ENCODE measurements at places on chromosomes 13 and 19.

- no peak for DNase-seq
Measured at GRCh38 chr19:17841371-17841809, 6.4 kb downstream of the JAK3 start.

DNA sequence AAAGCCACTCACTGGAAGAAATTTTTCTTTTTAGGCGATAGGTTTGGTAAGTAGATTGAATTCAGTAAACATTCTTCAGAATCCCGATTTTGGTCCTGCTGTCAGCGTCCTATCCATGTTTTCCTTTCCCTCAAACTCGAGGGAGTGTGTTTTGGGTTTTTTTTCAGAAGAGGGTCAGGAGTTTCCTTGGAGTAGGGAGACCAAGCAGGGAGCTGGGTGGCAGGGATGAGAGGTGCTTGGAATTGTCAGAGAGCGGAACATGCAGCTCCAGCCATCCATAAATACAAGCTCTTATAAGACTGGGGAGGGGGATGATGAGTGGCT is 1.6 kb upstream of the PCDH8 start:
- DNase-seq, result no peak

- no peak for DNase-seq
Measured at GRCh38 chr13:32048816-32049215, 17.2 kb downstream of the FRY start.

DNA sequence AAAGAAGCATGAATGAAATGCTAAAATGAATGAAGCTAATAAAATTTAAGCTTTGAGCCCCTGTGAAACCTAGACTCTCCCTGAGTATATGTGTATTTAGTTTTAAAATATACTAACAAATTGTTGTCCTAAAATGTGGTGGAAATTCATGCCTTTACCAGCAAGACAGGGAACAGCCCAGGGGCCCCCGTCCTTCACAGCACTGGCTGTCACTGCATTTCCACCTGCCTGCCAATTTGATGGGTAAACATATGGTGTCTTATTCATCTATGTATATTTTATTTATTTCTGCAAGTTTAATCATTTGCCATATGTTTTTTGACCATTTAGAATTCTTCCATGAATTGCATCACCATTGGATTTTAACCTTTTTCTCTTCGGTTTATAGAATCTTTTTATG is 463.7 kb upstream of the NBEA start:
- no peak for DNase-seq

GRCh38 chr19:10137751-10138682 is 18.3 kb upstream of the EIF3G start:
- no peak for DNase-seq

DNA sequence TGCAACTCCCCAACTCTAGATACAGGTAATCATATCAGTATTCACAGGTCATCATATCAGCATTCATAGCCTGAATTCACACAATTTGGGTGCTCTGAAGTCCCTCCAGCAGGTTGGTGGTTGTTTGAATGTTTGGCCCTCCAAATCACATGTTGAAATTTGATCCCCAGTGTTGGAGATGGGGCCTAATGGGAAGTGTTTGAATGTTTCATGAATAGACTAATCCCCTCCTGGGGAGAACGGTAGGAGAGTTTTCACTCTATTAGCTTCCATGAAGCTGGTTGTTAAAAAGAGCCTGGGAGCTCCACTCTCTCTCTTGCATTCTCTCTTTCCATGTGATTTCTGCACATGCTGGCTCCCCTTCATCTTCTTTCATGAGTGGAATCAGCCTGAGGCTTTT is 288.6 kb upstream of the PCDH9 start:
- no peak for DNase-seq

GRCh38 chr13:52984881-52985363 is 43.7 kb upstream of the OLFM4 start:
- no peak for DNase-seq

All from omental fat pad (tissue), 4 donors.